ENCODE measurements at places on chromosomes 7 and 10.

- DNase-seq: no peak
These were observed 57.4 kb downstream of the TMEM209 start for GRCh38 chr7:130147710-130148325.

DNA sequence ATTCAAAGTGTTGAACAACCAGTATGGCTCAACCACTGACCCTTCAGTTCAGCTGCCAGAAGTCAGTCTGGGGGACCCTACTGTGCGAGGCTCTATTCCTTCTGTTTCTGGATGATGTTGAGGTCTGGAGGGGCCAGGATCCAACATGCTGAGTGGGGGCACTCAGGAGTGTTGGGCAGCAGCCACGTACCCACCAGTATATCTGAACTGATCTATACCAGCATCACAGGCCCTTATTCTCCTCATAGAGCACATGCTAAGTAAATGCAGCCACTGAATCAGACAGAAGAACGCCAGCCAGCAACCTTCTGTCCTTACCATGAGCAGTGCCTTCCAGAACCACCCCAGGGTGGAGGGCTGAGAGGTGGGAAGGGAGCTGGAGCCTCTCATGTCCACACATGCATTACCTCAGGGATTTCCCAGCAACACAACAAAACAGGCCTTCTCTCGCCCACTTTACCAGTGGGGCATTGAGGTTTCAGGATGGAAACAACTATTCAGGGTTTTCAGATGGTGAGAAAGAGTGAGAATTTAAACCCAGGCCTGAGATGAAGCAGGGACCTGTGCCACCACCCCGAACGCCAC, 6.8 kb upstream of the MSMB start:
- DNase-seq: no peak

DNA sequence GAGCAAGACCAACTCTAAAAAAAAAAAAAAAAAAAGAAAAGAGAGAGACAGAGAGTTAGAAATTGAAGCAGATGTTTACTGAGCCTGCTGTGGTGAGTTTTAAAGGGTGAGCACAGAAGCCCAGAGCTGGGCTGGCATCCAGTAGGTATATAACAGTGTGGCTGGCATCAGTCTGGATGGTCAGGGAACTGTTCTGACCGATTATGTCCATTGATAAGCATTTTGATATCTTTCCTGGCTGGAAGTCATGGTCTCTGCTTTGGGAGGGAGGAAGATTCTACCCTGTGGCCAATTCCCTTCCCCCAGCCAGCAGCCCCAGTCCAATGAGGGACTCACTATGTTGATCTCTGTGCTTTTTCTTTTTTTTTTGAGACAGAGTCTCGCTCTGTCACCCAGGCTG, 65.2 kb upstream of the PODXL start:
- no peak for DNase-seq

GRCh38 chr7:78176171-78176570, 377.6 kb downstream of the PHTF2 start:
- DNase-seq: no peak

GRCh38 chr7:113100121-113100603, 13.5 kb upstream of the GPR85 start:
- no peak for DNase-seq

GRCh38 chr10:30917789-30918188, 113.9 kb downstream of the ZNF438 start:
- no peak for DNase-seq

- DNase-seq: no peak
These were observed 29.6 kb upstream of the ICA1 start for GRCh38 chr7:8291397-8292141.

DNA sequence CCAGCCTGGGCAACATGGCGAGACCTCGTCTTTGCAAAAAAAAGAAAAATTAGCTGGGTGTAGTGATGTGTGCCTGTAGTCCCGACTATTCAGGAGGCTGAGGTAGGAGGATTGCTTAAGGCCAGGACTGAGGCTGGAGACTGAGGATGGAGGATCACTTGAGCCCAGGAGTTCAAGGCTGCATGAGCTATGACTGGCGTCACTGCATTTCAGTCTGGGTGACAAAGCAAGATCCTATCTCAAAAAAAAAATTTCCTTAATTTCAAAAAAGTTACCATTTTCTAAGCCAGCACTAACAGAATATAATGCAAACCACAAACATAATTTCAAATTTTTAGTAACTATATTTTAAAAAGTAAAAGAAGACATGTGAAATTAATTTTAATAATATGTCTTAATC, 13.4 kb upstream of the SRGN start:
- DNase-seq: no peak

GRCh38 chr10:96556003-96556402, 30.8 kb downstream of the TM9SF3 start:
- no peak for DNase-seq

- no peak for DNase-seq
These were observed 62.0 kb upstream of the NRBF2 start for GRCh38 chr10:63071145-63071544.

GRCh38 chr7:95105627-95106026, 198.2 kb downstream of the PPP1R9A start:
- no peak for DNase-seq

DNA sequence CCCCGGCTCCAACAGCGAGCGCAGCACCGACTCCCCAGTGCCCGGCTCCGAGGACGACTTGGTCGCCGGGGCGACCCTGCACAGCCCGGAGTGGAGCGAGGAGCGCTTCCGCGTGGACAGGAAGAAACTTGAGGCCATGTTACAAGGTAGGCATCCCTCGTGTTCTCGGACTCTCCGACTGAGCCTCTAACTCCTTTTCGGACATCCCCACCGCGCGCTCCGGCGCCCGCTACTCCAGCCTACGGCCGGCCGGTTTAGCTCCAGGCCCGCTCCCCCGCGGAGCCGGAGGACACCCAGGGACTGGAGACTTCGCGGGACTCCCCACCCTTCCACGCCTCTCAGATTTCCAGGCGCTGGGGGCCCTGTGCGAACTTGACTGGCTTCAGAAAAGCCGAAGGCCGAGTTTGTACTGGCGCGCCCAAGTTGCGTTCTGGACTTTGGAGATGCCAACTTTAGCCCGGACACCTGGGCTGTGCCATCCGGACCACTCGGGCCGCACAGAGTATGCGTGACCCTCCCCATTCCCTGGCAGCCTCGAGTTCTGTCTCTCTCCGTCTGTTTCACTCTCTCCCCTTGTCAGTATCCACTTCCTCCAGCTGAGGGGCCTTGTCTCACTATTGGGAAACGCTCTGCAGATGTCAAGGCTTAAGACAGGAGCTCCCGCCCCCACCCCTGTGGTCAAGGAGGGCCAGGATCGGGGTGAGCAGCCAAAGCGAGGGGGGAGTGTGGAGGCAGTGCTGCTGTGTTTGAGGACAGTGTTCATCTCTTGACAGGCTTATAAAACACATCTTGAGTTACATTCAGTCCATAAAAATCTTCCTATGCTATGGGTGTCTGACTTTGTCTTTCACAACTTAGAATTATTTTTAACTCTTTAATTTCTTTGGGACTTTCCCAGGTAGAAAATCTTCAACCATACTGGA, 777 bp downstream of the BICC1 start:
- DNase-seq: no peak

- DNase-seq: no peak
These were observed 1104.8 kb upstream of the C7orf33 start for GRCh38 chr7:147485660-147486210.

- DNase-seq: no peak
These were observed 9.7 kb upstream of the FHIP2A start for GRCh38 chr10:114811862-114812261.

DNA sequence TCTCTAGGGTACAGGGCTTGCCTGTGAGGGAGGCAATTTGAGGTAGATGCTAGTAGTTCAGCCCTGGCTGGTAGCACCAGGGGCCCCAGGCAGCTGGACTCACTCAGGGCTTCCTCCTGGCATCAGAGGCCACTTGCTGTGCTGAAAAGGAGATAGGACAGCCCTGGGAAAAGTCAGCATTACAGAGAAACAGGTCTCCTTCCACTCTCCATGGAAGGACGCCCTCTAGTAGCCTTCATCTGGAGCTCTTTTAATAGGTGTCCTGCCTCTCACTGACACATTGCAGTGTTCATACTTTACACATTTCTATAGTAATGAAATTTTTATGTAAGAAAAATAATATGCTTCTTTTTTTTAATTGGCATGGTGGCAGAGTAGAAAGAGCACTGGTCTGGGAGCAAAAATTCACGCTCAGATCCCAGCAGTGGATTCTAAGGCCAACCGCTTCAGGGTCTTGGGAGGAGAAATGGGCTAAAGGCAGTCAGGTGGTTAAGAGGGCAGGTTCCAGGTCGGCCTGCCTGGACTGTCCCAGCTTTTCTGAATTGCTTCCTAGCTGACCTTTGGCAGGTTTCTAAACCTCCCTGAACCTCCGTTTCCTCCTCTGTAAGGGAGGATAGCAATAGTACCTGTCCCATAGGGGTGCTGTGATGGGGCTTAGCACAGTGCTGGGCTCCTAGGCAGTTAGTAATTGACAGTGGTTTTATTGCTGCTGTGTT, 35.8 kb downstream of the AIFM2 start:
- DNase-seq: no peak

DNA sequence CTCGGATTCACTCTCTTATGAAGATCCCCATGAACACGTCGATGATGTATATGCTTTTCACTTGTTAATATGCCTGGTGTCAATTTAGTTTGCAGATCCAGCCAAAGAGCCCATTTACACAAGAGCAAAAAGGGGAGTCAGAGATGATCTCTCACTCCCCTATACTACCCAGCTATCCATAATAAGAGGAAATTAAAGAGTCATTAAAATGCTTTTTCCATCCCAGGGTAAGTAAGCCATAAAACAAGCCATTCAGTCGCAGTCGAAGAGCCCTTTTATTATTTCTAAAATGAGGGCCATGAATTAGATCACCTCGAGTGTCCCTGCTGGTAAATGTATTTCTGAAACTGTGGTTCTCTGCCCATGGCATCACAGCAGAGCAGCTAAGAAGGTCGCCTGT, 41.2 kb downstream of the CHCHD3 start:
- DNase-seq: no peak

DNA sequence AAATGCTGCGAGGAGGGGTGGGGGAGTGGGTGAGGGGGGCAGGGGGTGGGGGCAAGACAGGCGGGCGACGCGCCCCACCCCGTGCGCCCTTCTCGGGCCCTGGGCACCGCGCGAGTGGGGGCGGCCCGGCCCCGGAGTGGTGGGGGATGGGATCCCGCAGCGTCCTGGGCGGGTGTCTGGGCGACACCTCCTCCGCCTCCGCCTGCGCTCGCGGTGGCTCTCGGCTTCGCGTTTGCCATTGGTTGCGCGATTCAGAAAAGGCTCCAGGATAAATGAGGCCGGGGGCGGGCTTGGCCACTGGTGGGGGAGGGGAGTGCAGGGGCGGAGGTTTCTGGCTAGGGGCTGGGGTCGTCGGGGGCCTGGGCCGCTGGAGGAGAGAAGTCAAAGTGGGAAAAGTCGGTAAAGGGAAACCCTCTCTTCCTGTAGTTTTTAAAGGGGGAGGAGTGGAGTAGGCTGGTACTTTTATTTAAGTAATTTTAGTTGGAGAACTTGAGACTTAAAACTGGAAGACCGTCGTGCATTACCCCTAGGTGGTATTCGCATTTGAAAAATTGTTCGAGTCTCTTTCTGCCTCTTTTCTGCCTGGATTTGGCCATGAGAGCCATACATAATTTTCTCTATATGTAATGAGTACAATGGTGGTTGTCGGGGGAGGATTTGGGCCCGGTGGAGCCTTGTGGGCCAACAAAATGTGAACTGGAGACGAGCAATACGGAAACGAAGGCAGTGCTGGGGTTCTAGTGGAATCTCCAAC, 992 bp upstream of the IGF2BP3 start:
- no peak for DNase-seq

GRCh38 chr10:85862771-85863170, 503.8 kb downstream of the GRID1 start:
- no peak for DNase-seq

GRCh38 chr10:10138685-10139084, 879.0 kb upstream of the CELF2 start:
- DNase-seq: no peak

GRCh38 chr7:74387606-74388005, 66.1 kb upstream of the GTF2IRD1 start:
- DNase-seq: no peak

- DNase-seq: no peak
These were observed 39.6 kb upstream of the PRKCQ start for GRCh38 chr10:6619660-6620059.

- DNase-seq: no peak
These were observed 595.8 kb upstream of the MKI67 start for GRCh38 chr10:128721963-128722445.

DNA sequence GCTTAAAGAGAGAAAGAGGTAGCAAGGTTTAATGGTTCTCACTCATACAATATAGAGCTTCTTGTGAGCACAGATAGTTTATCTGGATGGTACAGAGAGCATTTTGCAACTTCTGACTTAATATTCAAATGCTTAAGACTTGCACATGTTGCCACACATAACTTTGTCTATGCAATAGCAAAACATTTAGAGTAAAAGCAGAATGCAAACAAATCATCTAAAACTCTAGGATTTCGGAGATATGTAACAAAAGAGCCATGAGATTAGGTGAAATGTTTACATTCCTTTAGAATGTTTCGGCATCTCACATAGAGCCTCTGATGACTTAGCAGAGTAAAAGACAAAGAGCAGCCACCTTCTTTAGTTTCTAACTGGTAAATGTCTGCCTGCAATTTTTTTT, 717.1 kb upstream of the LRRN3 start:
- DNase-seq: no peak
